Dermis microvascular lymphatic vessel endothelial cell (primary cell): ENCODE measurements at places on chromosomes 2 and 18. TPM values are rescaled to one million over a fixed set of nuclear protein-coding genes. Genes with fewer than 3 reads are reported as not detected.

PLCD4 gene
- total RNA-seq = 0.76 and 1.4 TPM in 2 replicates

SLC11A1 gene
- under 0.01 and 0.13 TPM in 2 replicates for total RNA-seq

RNF144A gene
- 10.5 and 12.3 TPM in 2 replicates for total RNA-seq

ITGB1BP1 gene
- 32.5 and 32.9 TPM in 2 replicates for total RNA-seq
